Right cardiac atrium (tissue), 5 donors: ENCODE measurements at places on chromosomes 5 and 9. TPM values are rescaled to one million over a fixed set of nuclear protein-coding genes. Genes with fewer than 3 reads are reported as not detected.
A peak's percentile ranks its signal among the peaks of the same experiment; 100 is the strongest.

MCC gene
- total RNA-seq = 21.6 TPM

GRXCR2 gene
- total RNA-seq = 2.3 TPM

GRCh38 chr9:128163523-128164306 lies 3.6 kb downstream of the BBLN start:
- DNase-seq = peak; percentile 53

- no peak for DNase-seq
Observed at GRCh38 chr5:94102849-94103248, 361.4 kb upstream of the POU5F2 start.

- no peak for DNase-seq
Observed at GRCh38 chr5:110851357-110851756, 112.5 kb downstream of the SLC25A46 start.
